Caudate nucleus (tissue), 63 donors: ENCODE measurements at places on chromosomes 13 and 19.
A peak's percentile ranks its signal among the peaks of the same experiment; 100 is the strongest.

DNA sequence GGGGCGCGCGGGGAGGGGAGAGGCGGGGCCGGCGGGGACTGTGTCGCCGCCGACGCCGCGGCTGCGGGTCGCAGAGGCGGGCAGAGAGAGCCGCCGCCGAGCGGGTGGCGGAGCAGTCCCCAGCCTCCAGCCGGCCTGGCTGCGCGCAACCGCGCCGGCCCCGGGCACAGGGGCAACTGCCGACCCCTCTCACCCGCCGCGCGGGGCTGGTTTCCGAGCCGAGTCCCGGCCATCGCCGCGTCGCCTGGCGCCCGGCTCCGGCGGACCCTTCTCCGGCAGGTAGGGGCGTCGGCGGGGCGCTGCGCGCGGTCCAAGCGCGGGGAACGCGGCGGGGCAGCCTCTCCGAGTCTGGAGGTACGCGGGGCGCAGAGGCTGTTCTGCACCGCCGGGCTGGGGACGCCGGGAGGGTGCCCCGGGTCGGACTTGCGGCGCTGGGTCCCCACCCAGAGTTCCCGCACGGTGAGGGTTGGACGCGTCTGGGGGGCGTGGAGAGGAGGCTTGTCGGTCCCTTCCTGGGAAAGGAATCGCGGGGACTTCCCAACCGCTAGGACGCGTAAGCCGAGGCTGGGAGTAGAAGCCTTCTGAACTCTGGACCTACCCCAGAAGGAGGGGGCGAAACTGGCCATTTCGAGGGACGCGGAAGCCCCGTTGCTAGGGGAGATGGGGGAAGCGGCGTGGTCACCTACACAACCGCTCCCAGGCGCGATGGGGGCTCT, 133.6 kb upstream of the MYO16 start:
- DNase-seq, result no peak

GRCh38 chr19:46265217-46265828, 31.5 kb upstream of the HIF3A start:
- DNase-seq, result no peak

- no peak for DNase-seq
Measured at GRCh38 chr19:46141421-46141820, 6.6 kb upstream of the IGFL2 start.

GRCh38 chr19:19900729-19901444, at the start of gene ZNF93:
ZNF93 (plus strand) TSS chr19:19900946; CDS start chr19:19901089, 143 bp downstream.
- peak; percentile 98 for DNase-seq

DNA sequence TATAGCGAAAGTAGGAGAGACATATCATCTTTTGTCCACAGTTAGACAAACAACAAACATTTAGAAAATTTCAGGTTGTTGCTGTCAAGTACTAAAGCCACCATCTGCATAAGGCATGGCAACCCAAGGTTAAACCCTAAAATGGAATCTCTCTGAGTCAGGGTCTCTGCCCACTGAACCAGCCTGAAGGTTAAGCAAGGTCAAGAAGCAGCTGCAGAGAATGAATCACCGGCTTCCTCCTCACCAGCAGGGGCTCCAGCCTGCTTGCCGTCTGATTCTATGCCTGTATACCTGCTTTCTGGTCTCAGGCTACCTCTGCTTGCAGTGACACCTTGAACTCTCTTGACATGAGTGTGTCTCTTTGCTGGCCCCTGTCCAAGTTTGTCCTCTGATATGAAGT, 726.2 kb upstream of the SGCG start:
- DNase-seq, result no peak

DNA sequence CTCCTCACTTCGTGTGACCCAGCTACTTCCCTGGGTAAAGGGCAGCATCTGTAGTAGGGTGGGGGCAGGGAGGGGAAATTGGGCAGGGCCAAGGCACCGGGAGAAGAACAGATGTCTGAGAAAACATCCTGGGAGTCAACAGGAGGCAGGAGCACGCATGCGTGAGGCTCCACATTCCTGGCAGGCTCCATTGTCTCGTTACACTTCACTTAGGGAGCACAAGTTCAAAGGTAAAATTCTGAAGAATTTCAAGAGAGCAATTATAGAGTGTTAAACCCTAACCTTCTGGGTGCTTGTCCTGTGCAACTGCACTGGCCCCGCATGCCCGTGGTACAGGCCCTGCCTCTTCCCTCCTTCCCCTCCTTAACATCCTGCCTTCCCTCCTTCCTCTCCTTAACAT, 79.6 kb upstream of the POMP start:
- DNase-seq, result no peak

DNA sequence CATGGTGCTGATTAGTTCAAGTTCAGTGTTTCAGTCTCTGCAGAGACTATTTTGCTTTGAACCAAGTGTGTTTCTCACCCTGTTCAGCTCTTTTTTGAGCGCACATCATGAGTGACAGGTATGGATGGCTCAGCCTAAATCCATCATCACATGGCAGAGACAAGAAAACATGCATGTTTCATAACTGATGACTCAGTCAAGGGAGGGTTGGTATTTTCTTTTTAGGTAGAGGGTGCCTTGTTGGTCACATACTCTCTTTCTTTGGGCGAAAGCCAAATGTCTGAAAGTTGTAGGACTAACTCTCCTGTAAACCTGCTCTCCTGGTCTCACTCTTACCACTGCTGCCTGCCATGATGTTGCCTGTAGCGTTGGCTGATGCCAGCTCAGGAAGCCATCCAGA, 48.1 kb upstream of the RAP2A start:
- no peak for DNase-seq

DNA sequence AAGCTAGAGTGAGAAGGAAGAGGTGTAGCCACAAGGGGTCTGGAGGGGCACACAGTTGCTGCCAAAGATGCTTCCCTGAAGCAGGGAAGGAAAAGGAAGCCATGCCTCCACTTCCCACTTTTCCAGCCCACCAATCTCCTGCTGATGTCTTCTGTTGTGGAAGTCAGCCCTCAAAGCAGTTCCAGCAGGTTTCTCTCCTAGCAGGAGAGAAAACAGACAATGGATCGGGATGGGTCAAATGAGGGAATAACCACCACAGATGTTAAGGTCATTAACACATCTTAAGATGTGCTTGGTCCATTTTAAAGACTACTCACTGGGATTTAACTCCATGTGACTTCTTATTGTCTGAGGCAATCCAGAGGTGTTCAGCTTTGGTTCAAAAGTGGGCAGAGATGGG, 284.1 kb upstream of the SOX21 start:
- no peak for DNase-seq

DNA sequence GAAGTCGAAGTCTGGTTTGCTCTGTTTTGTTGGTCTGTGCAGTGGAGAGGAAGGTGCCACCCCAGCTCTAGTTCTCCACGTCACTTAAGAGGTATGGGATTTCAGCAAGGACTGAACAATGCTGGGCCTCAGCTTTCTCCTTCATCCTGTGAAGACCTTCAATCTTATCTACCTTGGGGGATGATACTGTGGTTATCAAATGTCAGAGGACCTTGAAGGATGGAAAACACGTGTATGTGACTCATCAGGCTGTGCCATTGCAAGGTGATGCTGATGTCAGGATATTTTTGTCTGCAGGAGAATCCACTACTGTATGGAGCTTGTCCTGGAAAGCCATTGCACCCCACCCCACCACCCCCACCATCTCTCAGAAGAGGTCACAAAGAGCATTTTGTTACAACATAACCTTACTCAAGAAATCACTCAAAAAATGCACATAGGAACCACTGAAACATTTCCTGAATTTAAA, 81.4 kb upstream of the UQCRFS1 start:
- no peak for DNase-seq

DNA sequence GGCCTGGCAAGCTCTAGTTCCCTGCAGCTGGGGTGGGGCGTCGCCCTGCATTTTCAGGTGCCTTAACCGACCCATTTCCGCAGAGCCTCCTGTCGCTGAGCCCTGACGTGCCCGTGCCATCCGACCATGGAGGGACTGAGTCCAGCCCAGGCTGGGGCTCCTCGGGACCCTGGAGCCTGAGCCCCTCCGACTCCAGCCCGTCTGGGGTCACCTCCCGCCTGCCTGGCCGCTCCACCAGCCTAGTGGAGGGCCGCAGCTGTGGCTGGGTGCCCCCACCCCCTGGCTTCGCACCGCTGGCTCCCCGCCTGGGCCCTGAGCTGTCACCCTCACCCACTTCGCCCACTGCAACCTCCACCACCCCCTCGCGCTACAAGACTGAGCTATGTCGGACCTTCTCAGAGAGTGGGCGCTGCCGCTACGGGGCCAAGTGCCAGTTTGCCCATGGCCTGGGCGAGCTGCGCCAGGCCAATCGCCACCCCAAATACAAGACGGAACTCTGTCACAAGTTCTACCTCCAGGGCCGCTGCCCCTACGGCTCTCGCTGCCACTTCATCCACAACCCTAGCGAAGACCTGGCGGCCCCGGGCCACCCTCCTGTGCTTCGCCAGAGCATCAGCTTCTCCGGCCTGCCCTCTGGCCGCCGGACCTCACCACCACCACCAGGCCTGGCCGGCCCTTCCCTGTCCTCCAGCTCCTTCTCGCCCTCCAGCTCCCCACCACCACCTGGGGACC, 1.2 kb downstream of the ZFP36 start:
- no peak for DNase-seq

GRCh38 chr13:59088716-59089115, 1075.0 kb downstream of the DIAPH3 start:
- DNase-seq, result no peak

GRCh38 chr13:105972306-105972721, 563.1 kb downstream of the EFNB2 start:
- DNase-seq, result no peak

DNA sequence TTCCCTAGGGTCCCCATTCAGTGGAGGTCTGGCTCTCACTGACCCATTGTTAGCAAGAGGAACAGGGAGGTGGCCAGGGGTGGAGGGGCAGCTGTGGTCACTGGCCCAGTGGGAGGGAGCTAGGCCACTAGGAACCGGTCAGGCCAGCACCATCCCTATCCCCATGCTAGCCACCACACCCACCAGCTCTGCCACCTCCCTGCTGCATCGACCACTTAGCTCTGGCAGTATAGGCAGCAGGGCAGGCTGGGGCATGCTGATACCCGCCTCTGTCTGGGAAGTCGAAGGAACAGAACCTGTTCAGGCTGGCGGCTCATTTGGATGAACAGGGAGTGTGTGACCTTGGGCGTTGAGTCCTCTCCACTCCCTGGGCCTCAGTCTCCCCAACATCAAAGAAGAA, 4.7 kb downstream of the PPP1R13L start:
- DNase-seq, result no peak

DNA sequence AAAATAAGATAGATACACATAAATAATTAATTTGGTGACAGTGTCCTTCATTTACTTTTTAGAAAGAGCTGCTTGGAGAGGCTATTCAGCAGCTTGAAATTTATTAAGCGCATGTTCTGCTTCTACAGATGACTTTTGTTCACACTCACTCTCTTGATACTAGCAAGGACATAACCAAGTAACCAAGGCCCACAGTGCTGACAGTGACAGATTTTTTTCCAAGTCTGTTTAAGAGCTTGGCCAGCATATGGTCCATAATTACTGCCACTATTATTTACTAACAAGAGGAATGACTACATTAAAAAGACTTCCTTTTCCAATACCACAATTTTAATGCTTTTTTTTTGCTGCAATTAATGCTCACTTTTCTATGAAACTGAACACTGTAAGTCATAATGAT, 673.7 kb upstream of the MIR17HG start:
- no peak for DNase-seq

DNA sequence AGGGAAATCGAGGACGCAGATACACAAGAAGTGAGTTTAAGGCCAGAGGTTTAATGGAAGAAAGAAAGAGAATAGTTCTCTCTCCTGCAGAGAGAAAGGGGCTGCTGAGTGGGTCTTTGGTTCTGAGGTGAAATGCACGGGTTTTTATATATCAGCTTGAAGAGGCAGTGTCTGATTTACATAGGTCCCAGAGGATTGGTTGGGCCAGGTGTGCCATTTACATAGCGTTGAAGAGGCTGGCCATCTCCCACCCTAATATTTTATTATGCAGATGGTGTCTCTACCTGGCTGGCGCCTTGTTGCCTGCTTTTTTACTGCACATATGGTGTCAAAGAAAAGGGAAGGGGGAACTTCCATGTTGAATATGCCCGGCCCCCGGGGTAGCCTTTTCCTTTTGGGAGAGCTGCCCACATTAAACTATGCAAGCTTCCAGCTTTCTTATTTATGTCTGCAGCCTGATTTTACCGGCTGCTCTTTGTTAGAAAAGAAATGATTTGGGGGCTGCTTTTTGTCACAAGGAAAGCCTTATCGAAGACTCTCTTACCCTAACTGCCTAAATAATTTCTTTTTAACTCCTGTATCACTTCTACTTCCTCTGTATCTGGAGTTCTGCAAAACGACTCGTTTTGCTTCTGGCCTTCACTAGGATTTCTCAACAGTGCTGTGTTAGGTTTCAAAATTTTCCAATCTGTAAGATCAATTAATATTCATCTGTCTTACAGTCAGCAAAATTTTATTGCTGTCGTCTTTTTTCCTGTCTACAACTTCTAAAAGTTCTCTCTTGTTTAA, 268.5 kb downstream of the B3GLCT start:
- DNase-seq, result no peak

- DNase-seq, result no peak
Measured at GRCh38 chr13:111623208-111623607, 302.8 kb downstream of the TEX29 start.

- DNase-seq, result no peak
Measured at GRCh38 chr19:48852292-48852691, 16.0 kb upstream of the HSD17B14 start.

- no peak for DNase-seq
Measured at GRCh38 chr19:40612831-40613689, 11.9 kb downstream of the LTBP4 start.
